ENCODE measurements at places on chromosomes 2 and 18. TPM values are rescaled to one million over a fixed set of nuclear protein-coding genes. Genes with fewer than 3 reads are reported as not detected.

- no peak overlapping the region for H3K27ac ChIP-seq
- H3K4me1 ChIP-seq = no peaks in the 10 kb centered on the region
- H3K27me3 ChIP-seq = peaks cover 2% of the 10 kb centered on the region
- no peak for DNase-seq
- no peaks in the 10 kb centered on the region for H3K36me3 ChIP-seq
Measured at GRCh38 chr2:152415231-152415642, 80.3 kb downstream of the FMNL2 start.

BARD1 gene
- 24.4 TPM for total RNA-seq

NGEF gene
- not detected for total RNA-seq

TXNDC2 gene
- not detected for total RNA-seq

- no peak for DNase-seq
- no peaks in the 10 kb centered on the region for H3K36me3 ChIP-seq
- H3K27ac ChIP-seq = no peak overlapping the region
- peaks cover 4% of the 10 kb centered on the region for H3K4me1 ChIP-seq
Measured at GRCh38 chr2:219451661-219452360, 17.2 kb downstream of the SPEG start.

- H3K27me3 ChIP-seq = no peaks in the 10 kb centered on the region
- no peak for DNase-seq
- no peaks in the 10 kb centered on the region for H3K4me1 ChIP-seq
- H3K27ac ChIP-seq = no peak overlapping the region
- H3K36me3 ChIP-seq = peaks cover 34% of the 10 kb centered on the region
Measured at GRCh38 chr18:63987743-63988142, 17.9 kb downstream of the SERPINB8 start.

Data from CD4-positive, CD25-positive, alpha-beta regulatory T cell (primary cell).